ENCODE measurements at places on chromosomes 6 and 20. TPM values are rescaled to one million over a fixed set of nuclear protein-coding genes. Genes with fewer than 3 reads are reported as not detected.

DNA sequence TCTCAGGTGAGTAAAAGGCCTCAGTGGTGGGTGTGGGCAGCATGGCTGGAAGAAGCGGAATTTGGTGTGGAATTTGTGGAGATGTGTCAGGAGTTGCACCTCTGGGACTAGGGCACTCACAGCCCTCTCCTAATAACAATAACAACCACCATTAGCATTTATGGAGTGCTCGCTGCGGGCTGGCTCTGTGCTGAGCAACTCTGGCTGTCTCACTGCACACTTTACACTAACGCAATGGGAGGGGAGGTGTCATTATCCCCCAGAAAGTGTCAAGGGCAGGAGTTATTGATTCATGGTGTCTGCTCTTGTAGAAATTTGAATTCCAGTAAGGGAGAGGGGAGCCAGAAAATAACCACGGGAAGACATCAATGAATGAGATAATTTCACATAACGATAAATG, 22.7 kb upstream of the SCRT2 start:
- no peaks in the 10 kb centered on the region for H3K4me1 ChIP-seq
- no peak overlapping the region for H3K27ac ChIP-seq
- peaks cover 14% of the 10 kb centered on the region for H3K27me3 ChIP-seq
- DNase-seq: no peak
- no peaks in the 10 kb centered on the region for H3K36me3 ChIP-seq

- H3K36me3 ChIP-seq: no peaks in the 10 kb centered on the region
- H3K27me3 ChIP-seq: peaks cover 14% of the 10 kb centered on the region
- H3K4me1 ChIP-seq: no peaks in the 10 kb centered on the region
- H3K4me3 ChIP-seq: no peak overlapping the region
- H3K27ac ChIP-seq: no peak overlapping the region
- no peak for DNase-seq
Observed at GRCh38 chr6:110557199-110557598, 80.8 kb upstream of the SLC22A16 start.

- H3K36me3 ChIP-seq: peaks cover 37% of the 10 kb centered on the region
- H3K4me1 ChIP-seq: no peaks in the 10 kb centered on the region
- no peak overlapping the region for H3K4me3 ChIP-seq
- H3K27ac ChIP-seq: no peak overlapping the region
Observed at GRCh38 chr6:158113802-158114201, 54.3 kb downstream of the SERAC1 start.

DNA sequence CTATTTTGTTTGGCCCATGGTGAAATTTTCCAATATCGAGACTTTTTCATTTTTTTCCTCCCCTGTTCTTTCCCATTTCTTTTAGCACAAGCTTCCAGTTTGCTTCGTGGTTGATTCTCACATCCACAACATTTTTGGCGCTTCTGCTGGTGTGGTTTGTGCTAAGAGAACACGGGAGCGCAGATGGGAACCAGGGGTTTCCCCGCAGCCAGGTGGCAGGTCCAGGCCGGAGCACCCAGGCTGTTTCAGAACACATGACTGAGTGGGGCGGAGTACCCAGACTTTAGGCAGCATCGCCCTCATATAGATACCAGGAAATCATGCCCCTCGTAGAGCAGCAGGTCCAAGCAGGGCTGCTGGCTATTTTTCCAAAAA, 58.0 kb downstream of the SYTL3 start:
- DNase-seq: no peak
- peak overlapping the region; percentile 50 for H3K27ac ChIP-seq
- H3K4me1 ChIP-seq: peaks cover 32% of the 10 kb centered on the region
- no peaks in the 10 kb centered on the region for H3K36me3 ChIP-seq
- H3K27me3 ChIP-seq: no peaks in the 10 kb centered on the region
- H3K4me3 ChIP-seq: no peak overlapping the region

The OPRL1 gene
- 2.1 TPM for total RNA-seq

The POLR1C gene
- total RNA-seq: 32.8 TPM

DNA sequence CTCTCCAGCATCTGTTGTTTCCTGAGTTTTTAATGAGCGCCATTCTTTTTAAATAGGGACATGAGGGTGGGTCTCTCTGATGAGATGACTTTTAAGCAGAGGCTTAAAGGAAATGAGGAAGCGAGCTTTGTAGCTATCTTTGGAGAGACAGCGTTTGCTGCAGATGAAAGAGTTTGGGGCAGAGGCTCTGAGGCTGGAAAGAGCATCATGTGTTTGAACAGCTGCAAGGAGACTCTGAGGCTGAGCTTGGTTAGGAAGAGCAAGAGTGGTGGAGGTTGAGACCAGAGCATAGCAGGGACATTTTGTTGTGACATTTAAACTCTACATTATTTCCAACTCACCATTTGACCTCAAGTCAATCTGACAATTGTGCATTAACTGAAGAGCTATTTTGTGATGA, 38.3 kb upstream of the TMX4 start:
- no peaks in the 10 kb centered on the region for H3K36me3 ChIP-seq
- H3K4me3 ChIP-seq: no peak overlapping the region
- H3K27me3 ChIP-seq: peaks cover 13% of the 10 kb centered on the region

DNA sequence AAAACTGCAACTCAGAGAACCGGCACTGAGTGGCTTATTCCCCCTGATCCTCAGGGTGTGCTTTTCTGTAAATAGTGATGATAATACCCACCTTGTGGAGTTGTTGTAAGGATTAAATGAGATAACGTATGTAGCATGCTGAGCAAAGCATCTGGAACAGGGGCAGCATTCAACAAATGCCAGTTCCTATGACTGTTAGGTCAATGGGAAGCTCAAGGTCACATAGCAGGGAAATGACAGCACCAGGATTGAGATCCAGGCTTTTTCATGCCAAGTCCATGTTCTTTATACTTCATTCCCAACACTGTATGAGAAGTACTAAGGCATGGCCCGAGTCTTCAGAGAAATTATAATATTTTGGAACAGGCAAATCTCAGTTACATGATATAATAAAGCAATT, 5.1 kb downstream of the RCAN2 start:
- H3K27me3 ChIP-seq: peaks cover 2% of the 10 kb centered on the region
- H3K4me3 ChIP-seq: no peak overlapping the region
- peaks cover 45% of the 10 kb centered on the region for H3K4me1 ChIP-seq
- H3K27ac ChIP-seq: no peak overlapping the region

- H3K27ac ChIP-seq: no peak overlapping the region
- no peak for DNase-seq
- H3K27me3 ChIP-seq: peaks cover 14% of the 10 kb centered on the region
- no peaks in the 10 kb centered on the region for H3K4me1 ChIP-seq
Observed at GRCh38 chr20:60117065-60117464, 158.8 kb downstream of the CDH26 start.

DNA sequence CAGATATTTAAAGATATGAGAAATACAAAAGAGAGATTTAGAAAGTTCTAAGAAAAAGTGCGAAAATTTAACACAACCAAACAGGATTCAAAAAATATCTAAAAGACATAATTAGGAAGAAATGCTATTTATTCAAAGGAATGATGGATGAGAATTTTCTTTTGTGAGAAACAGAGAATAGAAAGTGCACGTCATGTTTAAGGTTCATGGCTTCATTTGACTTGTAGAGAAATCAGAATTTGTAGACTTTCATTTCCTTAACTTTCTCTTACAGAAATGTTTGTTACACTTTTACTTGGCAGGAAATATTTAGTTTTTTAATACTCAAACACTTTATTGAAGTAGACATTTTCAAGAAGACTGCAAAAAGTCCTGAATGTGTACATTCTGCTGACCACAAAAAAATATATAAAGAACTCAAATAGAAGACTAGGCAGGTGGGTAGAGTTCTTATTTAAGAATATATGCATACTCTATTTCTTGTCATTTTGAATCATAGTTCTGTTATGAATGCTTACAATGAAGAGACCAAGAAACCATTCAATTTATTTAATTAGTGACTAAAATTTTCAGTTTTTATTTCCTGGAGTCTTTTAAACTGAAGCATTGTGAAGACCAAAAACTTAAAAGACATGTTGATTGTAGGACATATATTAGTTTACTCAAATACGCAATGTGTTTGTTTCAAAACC, 710.5 kb upstream of the HS3ST5 start:
- H3K27me3 ChIP-seq: peaks cover 2% of the 10 kb centered on the region
- no peak overlapping the region for H3K4me3 ChIP-seq
- H3K36me3 ChIP-seq: no peaks in the 10 kb centered on the region
- no peak for DNase-seq
- H3K4me1 ChIP-seq: no peaks in the 10 kb centered on the region
- H3K27ac ChIP-seq: no peak overlapping the region

DNA sequence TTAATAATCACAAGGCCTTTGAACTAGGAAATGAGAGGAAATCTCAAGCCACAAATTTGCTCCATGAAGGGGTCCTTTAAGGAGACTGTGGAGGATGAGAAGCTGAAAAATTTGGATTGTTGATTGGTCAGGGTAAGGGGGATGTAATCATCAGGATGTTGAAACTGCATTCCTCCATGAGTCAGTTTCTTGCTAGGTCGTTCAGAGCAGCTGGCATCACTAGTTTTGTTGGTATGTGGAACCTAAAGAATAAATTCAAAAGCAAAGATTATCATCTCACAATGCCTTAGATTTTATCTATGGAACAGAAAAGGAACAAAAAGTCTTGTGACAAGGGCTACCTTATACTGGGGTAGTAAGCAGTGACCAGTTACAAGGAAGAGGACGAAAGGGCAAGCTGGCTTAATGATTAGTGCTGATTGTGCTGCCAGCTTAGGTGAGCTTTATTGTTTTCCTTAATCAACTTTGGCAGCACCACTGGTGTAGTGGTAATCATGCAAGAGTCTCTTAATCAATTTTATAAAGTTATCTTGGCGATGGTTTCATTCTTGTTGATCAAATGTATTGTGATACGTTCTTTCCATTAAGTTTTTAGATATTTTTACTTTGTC, 36.6 kb downstream of the CRISP2 start:
- no peaks in the 10 kb centered on the region for H3K27me3 ChIP-seq
- no peaks in the 10 kb centered on the region for H3K36me3 ChIP-seq
- H3K4me1 ChIP-seq: no peaks in the 10 kb centered on the region
- no peak overlapping the region for H3K27ac ChIP-seq
- no peak for DNase-seq
- H3K4me3 ChIP-seq: no peak overlapping the region

DNA sequence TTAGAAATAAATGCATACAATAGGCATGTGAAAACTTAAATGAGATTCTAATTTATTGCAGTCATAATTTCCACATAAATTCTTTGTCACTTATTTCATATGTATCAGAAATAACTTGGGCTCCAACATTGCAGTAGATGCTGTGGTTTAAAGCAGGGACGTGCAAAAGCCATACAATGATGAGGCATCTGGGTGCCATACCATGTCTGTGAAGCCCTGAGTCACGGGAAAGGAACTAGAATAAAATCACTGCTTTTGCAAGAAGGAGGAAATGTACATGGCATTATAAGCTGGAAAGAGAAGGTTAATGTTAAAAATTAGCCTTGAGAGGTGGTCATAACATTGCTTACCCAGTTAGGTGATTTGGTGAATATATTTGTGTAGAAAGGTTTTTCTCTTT, 180.4 kb downstream of the SASH1 start:
- H3K27me3 ChIP-seq: no peaks in the 10 kb centered on the region
- peak overlapping the region; percentile 91 for H3K27ac ChIP-seq
- no peak for DNase-seq
- no peak overlapping the region for H3K4me3 ChIP-seq
- H3K36me3 ChIP-seq: peaks cover 50% of the 10 kb centered on the region

DNA sequence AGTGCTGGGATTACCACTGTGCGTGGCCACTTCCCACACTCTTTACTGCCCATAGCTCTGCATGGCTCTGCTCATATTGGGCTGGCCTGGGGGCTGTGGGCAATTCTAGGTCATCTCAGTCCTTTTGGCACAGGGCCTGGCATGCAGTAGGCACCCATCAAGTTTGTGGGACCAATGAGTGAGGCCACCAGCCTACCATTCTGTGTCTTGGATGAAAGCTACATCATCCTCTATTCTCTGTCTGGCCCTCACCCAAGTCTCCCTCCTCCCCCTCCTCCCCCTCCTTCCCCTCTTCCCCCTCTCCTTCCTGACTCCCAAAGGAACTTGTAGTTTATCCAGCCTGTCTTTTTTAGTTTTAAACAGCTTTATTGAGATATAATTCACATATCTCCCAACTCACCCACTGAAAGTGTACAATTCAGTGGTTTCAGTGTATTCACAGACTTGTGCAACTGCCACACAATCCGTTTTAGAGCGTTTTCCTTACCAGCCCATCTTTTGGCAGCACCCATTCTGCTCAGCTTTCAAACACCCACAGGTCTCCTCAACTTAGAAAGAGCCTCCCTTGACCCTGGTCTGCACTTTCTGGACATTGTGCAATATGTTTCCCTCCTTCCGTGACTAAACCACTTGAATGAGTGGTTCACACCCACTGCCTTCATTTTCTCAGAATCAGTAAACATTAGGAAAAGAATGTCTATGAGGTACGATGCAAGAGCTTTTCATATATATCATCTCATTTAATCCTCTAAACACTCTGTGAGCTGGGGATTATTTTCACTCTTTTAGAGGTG, 21.5 kb upstream of the MRPS18A start:
- H3K36me3 ChIP-seq: no peaks in the 10 kb centered on the region
- H3K4me1 ChIP-seq: peaks cover 74% of the 10 kb centered on the region
- H3K27ac ChIP-seq: peak overlapping the region; percentile 72
- no peak overlapping the region for H3K4me3 ChIP-seq

The LBP gene
- not detected for total RNA-seq

The RIPOR2 gene
- total RNA-seq: 4.8 TPM

- H3K27me3 ChIP-seq: no peaks in the 10 kb centered on the region
- H3K4me1 ChIP-seq: peaks cover 39% of the 10 kb centered on the region
- H3K36me3 ChIP-seq: peaks cover 1% of the 10 kb centered on the region
- DNase-seq: no peak
Observed at GRCh38 chr6:142906945-142907470, 38.0 kb downstream of the HIVEP2 start.

DNA sequence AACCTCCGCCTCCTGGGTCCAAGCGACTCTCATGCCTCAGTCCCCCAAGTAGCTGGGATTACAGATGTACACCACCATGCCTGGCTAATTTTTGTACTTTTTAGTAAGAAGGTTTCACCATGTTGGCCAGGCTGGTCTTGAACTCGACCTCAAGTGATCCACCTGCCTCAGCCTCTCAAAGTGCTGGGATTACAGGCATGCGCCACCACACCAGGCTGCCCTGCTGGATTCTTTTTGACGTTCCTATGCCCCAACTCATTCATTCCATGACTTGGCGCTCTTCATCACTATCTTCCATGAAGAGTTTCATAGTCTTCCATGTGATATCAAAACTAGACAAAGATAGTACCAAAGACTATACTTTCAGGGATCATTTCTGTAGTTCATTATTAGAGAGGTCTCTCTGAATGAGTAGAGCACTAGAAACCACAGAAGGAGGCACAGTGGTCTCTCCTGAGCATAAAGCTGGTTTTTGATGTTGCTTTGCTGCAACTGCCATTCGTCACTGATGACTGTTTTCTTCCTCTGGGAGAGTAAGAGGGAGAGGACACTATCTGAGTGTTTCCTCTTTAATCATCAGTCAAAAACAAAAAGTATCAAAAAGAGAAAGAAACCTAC, 23.5 kb downstream of the DNAAF9 start:
- no peak overlapping the region for H3K4me3 ChIP-seq
- H3K27me3 ChIP-seq: no peaks in the 10 kb centered on the region
- peaks cover 2% of the 10 kb centered on the region for H3K4me1 ChIP-seq
- no peak overlapping the region for H3K27ac ChIP-seq

- H3K36me3 ChIP-seq: no peaks in the 10 kb centered on the region
- H3K4me1 ChIP-seq: peaks cover 15% of the 10 kb centered on the region
- H3K27ac ChIP-seq: no peak within 1 kb of the TSS
- H3K4me3 ChIP-seq: peak within 1 kb of the TSS; percentile 32
- H3K27me3 ChIP-seq: peaks cover 82% of the 10 kb centered on the region
Observed at GRCh38 chr20:18057101-18057993, at the start of gene OVOL2. TSS of gene OVOL2 (minus strand) at chr20:18057916. CDS start at chr20:18057634, 282 bp downstream.

GRCh38 chr6:133855991-133856370, 32.9 kb upstream of the TCF21 start:
- no peak overlapping the region for H3K27ac ChIP-seq
- H3K36me3 ChIP-seq: peaks cover 2% of the 10 kb centered on the region
- no peak for DNase-seq
- H3K27me3 ChIP-seq: peaks cover 82% of the 10 kb centered on the region

- DNase-seq: no peak
- no peak overlapping the region for H3K27ac ChIP-seq
- H3K4me3 ChIP-seq: peak overlapping the region; percentile 45
- H3K27me3 ChIP-seq: peaks cover 76% of the 10 kb centered on the region
Observed at GRCh38 chr20:21512634-21513180, 1.2 kb downstream of the NKX2-2 start.

All from osteocyte (in vitro differentiated cells).